ENCODE measurements at places on chromosomes 2 and 18. TPM values are rescaled to one million over a fixed set of nuclear protein-coding genes. Genes with fewer than 3 reads are reported as not detected.

MAP3K19 gene
- not detected for total RNA-seq

EVA1A gene
- total RNA-seq, result not detected

TMEM247 gene
- not detected for total RNA-seq

BOLL gene
- not detected for total RNA-seq

GRCh38 chr2:197057959-197058358, 131.5 kb upstream of the PGAP1 start:
- no peak overlapping the region for H3K27ac ChIP-seq
- H3K4me1 ChIP-seq, result peaks cover 4% of the 10 kb centered on the region
- no peaks in the 10 kb centered on the region for H3K27me3 ChIP-seq
- peaks cover 90% of the 10 kb centered on the region for H3K36me3 ChIP-seq

- H3K4me3 ChIP-seq, result no peak overlapping the region
- no peaks in the 10 kb centered on the region for H3K27me3 ChIP-seq
- peaks cover 40% of the 10 kb centered on the region for H3K36me3 ChIP-seq
- H3K27ac ChIP-seq, result no peak overlapping the region
- peaks cover 25% of the 10 kb centered on the region for H3K4me1 ChIP-seq
These were observed 25.5 kb downstream of the PIAS2 start for GRCh38 chr18:46891742-46892214.

DNA sequence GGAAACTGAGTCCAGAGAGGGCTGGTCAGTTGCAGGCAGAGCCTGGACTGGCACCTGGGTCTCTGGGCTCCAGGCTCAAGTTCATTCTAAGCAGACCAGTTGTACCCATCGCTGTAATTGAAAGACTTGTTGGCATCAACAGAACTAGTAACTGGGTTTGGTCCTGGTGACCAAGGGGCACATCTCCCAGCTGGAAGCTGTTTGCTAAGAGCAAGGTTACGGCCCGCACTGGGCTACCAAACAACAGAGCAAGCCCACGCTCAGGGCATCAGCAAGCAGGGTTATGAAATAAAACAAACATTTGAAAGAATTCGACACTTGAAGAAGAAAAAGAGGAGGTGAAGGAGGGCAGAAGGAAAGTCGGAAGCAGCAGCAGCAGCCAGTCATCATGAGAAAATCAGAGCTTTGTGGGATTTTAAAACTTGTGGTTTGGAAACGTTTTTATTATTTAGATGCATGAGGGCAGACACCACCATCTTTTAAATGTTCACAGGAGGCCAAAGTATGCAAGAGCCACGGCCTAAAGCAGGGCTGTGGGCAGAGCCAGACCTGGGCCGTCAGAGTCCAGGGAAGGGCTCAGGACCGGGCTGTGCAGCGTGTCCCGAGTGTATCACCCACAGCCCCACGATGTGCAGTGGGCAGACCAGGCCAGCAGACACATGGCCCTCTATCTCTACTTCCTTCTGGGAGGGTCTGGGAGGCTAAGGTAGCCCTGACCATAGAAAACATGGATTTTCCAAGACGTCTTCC, 220.3 kb downstream of the BCL2 start:
- DNase-seq, result no peak
- no peaks in the 10 kb centered on the region for H3K36me3 ChIP-seq
- H3K27me3 ChIP-seq, result peaks cover 10% of the 10 kb centered on the region
- H3K4me1 ChIP-seq, result peaks cover 14% of the 10 kb centered on the region
- H3K4me3 ChIP-seq, result no peak overlapping the region
- H3K27ac ChIP-seq, result no peak overlapping the region

DNA sequence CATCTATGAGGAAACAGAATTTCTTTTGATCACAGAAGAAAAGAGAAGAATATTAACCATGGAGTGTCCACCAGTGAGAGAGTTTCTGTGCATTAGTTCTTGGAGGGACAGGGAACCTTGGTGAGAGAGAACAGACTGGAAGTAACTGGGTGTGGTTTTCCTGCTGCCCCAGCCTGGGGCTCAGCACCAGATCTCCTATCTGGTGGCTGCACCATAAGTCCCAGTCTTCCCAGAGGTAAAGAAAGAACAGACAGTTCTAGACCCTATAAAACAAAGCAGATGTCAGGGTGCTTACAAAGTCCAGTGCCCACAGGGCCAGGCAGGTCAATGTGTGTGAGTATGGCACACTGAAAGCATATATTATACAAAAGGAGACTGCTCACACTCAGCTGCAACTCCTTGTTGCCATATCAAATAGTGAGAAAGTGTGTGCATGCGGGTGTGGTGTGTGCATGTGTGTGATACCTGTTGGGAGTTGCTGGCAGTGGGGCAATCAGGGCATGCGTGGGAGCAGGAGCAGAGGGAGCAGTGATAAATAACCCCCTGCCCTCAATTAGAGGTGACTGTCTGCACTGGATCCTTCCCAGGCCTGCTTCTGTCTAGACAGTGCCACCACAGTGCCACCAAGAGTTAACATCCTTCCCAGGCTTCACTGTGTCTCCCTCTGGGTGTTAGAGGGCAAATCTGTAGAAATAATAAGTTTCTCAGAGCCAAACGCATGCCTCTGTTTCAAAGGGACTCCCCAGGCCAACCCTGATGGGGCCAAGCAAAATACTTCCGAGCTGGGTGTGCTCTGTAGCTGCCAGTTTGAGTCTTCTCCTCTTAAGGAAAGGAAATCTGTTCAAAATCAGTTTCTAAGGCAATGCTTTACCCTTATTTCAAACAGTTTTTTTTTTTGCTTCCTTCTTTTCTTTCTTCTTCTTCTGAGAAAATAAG, 45.7 kb downstream of the RDH14 start:
- peaks cover 25% of the 10 kb centered on the region for H3K27me3 ChIP-seq
- no peak overlapping the region for H3K4me3 ChIP-seq

DNA sequence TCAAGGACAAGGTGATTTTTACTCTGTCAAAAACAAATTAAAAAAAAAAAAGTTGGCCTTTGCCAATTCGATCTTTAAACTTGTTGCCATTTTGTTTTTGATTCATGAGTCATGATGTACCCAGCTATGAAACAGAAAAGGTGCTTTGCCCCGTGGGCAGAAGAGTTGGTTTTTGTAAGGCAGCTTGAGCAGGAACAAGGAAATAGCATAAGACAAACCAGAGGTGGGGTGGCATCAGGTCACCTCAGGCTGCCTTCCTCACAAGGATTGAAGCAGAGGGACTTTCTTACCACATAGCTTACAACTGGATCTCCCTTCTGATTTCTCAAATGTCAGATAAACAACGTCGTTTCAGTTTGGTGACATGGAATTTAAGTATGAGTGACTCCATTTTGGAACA, 123.8 kb downstream of the ARL4C start:
- H3K4me1 ChIP-seq, result peaks cover 11% of the 10 kb centered on the region
- DNase-seq, result no peak
- H3K36me3 ChIP-seq, result no peaks in the 10 kb centered on the region
- no peak overlapping the region for H3K27ac ChIP-seq
- no peak overlapping the region for H3K4me3 ChIP-seq

GRCh38 chr2:38829971-38830370, 45.8 kb downstream of the DHX57 start:
- no peak for DNase-seq
- no peak overlapping the region for H3K27ac ChIP-seq
- peaks cover 31% of the 10 kb centered on the region for H3K36me3 ChIP-seq
- no peaks in the 10 kb centered on the region for H3K4me1 ChIP-seq
- no peaks in the 10 kb centered on the region for H3K27me3 ChIP-seq
- no peak overlapping the region for H3K4me3 ChIP-seq

DNA sequence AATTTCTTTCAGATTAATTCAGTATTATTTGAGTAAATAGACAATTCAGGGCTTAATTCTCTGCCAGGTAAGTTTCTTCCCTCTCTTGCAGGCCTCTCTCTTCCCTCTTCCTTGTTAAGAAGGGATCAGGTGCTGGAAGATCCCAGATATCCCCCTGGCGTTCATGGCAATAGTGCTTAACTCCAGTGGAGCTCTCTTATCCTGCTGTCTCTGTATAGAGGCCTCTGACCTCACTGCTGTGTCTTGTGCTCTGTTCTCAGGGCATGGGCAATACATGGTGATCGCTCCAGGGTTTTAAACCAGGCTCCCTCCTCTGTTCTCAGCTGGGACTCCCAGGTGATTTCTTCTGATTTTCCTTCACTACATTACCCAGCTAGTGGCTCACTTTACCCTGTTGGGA, 226.8 kb downstream of the MC4R start:
- DNase-seq, result no peak
- no peak overlapping the region for H3K4me3 ChIP-seq
- H3K4me1 ChIP-seq, result peaks cover 9% of the 10 kb centered on the region
- H3K27ac ChIP-seq, result no peak overlapping the region
- peaks cover 6% of the 10 kb centered on the region for H3K27me3 ChIP-seq

DNA sequence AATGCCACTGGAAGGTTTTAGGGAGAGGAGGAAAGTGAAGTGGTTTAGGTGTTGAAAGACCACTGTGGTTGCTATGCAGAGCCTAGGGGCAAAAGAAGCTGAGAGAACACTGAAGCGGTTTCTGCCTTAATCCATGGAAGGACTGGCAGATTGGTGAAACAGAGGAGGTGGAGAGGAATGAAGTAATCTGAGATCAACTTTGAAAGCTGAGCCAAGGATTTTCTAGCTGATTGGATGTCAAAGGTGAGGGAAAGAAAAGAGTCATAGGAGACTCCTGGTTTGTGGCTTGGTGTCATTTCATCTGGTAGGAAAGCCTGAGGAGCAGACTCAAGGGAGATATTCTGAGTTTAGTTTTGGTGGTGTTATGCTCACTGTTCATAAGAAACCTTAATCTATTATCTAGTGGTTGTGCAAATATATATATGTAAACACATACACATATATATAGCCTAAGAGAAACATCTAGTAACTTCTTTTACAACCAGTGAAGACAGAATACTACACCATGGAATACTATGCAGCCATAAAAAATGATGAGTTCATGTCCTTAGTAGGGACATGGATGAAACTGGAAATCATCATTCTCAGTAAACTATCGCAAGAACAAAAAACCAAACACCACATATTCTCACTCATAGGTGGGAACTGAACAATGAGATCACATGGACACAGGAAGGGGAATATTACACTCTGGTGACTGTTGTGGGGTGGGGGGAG, 134.1 kb upstream of the CREB1 start:
- peaks cover 14% of the 10 kb centered on the region for H3K27me3 ChIP-seq
- no peak overlapping the region for H3K4me3 ChIP-seq
- H3K36me3 ChIP-seq, result no peaks in the 10 kb centered on the region
- no peaks in the 10 kb centered on the region for H3K4me1 ChIP-seq
- DNase-seq, result no peak

- DNase-seq, result no peak
- H3K4me3 ChIP-seq, result no peak overlapping the region
- no peak overlapping the region for H3K27ac ChIP-seq
- H3K4me1 ChIP-seq, result peaks cover 87% of the 10 kb centered on the region
These were observed 20.2 kb upstream of the DARS1 start for GRCh38 chr2:136005462-136006196.

DNA sequence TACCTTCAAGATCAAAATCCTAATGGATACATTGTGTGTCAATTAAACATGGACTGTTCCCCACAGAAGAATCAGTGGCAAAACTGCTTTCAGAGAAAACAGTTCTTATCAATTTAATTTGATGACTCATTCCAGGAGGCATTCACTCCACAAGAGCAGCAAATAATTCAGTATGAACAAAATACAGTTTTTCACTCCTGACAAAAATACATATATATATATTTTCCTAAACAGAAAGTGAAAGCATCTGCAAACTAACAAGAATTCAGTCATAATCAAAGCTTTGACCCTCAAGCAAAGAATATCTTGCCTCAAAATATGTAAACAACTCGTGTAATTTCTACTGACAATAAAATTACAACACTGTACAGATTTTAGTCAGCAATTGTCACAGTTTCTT, 685.1 kb upstream of the SLC8A1 start:
- H3K27ac ChIP-seq, result no peak overlapping the region
- DNase-seq, result no peak

DNA sequence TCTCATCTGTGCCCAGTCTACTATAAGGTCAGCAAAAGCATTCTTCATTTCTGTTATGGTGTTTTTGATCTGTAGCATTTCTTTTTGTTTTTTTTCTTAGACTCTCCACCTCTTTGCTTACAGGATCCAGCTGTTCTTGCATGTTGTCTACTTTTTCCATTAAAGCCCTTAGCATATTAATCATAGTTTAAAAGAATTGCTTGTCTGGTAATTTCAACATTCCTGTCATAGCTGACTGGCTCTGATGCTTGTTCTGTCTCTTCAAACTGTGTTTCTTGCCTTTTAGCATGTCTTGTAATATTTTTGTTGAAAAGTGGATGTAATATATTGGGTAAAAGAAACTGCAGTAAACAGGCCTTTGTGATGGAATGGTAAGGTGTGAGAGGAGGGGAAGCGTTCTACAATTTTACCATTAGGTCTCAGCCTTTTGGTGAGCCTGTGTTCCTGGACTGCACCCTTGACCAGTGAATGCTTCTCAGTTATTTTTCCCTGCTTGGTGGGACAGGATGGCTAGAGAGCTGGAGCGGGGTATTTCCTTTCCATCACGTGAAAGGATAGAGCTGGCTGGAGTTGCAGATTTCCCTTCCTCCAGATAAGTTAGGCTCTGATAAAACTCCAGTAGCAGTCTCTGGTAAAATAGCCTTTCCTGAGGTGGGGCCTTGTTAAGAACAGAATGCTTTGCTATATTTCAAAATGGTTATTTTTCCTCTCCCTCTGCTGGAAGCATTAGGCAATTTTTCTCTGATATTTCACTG, 65.4 kb downstream of the PLA2R1 start:
- peaks cover 4% of the 10 kb centered on the region for H3K27me3 ChIP-seq
- H3K4me1 ChIP-seq, result no peaks in the 10 kb centered on the region
- DNase-seq, result no peak
- H3K4me3 ChIP-seq, result no peak overlapping the region
- H3K36me3 ChIP-seq, result no peaks in the 10 kb centered on the region
- no peak overlapping the region for H3K27ac ChIP-seq

- H3K4me1 ChIP-seq, result peaks cover 20% of the 10 kb centered on the region
- H3K27me3 ChIP-seq, result no peaks in the 10 kb centered on the region
- H3K27ac ChIP-seq, result no peak overlapping the region
- no peaks in the 10 kb centered on the region for H3K36me3 ChIP-seq
- no peak overlapping the region for H3K4me3 ChIP-seq
These were observed 495.3 kb downstream of the IRS1 start for GRCh38 chr2:226304308-226304707.

- H3K27me3 ChIP-seq, result no peaks in the 10 kb centered on the region
- H3K4me1 ChIP-seq, result no peaks in the 10 kb centered on the region
- DNase-seq, result no peak
These were observed 17.3 kb upstream of the KLHL23 start for GRCh38 chr2:169716238-169716886.
